Non-pigmented ciliary epithelial cell (primary cell): ENCODE measurements at places on chromosomes 11 and 22.
A peak's percentile ranks its signal among the peaks of the same experiment; 100 is the strongest.

GRCh38 chr22:48807155-48807554, 1020.5 kb downstream of the BRD1 start:
- no peak for DNase-seq

GRCh38 chr11:69319255-69320106, 25.5 kb downstream of the MYEOV start:
- no peak for DNase-seq

DNA sequence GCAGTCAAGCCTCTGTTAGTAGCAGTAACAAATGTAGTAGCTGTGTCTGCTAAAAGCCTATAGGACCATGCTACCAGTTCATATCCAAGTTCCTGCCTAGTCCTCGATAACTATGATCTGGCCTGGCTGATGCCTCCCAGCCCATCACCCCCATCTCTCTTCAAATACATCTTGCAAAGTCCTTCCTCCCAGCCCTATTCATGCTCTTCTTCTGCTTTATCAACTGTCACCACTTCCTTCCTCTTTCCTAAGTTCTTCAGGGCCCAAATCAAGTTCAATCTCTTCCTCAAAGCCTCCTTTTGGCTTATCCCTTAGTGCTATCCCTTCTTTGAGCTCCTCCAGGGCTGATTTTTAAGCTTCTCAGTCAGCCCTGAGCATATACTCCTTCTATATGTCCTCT, 150.9 kb upstream of the THY1 start:
- DNase-seq, result no peak

DNA sequence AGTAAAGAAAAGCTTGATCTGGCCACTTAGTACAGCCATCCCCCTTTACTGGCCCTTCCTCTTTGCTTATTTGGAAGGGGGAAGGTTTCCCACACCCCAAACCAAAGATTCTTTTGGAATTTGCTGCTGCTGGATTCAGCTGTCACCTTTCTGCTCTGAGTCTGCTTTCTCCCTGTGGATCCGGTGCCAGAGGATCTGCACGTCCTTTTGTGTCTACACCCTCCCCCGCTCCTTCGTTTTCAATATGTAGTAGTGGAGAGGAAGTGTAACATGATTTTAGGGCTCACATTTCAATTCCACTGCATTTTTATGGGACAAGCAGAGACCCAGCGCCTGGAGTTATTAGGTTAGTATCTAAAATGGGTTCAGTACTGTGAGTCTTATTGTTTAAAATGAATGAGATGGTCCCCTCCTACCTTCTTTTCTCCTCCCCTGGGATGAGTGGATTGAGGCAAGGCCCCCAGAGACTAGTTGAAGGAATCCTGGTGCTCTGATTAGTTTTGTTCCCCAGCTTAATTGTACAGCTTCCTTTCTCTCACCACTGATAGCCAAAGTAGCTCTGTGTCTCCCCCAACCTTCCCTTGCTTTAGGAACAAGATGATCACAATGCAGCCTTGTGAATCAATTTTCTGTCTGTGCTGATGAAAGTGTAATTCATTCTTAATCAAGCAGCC, 30.5 kb upstream of the CABP7 start:
- DNase-seq, result no peak

DNA sequence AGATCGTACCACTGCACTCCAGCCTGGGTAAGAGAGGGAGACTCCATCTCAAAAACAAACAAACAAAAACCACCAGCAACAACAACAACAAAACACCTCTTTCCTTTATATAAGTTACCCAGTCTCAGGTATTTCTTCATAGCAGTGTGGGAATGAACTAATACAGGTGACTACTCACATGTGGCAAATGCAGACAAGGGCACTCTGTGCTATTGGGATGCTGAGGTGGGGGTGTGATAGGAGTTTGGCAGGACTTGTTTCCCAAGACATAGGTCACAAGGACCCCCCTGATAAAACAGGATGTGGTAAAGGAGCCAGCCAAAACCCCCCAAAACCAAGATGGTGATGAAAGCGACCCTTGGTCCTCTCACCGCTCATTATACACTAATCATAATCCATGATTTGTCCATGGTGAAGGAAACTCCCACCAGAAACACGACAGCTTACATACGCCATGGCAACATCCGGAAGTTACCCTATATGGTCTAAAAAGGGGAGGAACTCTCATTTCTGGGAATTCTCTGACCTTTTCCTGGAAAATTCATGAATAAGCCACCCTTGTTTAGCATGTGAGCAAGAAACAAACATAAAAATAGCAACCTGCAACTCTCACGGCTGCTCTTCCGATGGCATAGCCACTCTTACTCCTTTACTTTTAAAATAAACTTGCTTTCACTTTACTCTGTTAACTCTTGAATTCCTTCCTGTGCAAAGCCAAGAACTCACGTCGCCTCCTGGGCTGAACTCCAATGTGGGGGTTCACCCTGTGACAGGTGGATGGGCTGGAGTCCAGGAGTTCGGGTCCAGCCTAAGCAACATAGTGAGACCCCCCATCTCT, 18.8 kb upstream of the INCENP start:
- DNase-seq, result no peak

- DNase-seq, result no peak
Measured at GRCh38 chr11:130431331-130431773, 2.9 kb upstream of the ADAMTS8 start.

DNA sequence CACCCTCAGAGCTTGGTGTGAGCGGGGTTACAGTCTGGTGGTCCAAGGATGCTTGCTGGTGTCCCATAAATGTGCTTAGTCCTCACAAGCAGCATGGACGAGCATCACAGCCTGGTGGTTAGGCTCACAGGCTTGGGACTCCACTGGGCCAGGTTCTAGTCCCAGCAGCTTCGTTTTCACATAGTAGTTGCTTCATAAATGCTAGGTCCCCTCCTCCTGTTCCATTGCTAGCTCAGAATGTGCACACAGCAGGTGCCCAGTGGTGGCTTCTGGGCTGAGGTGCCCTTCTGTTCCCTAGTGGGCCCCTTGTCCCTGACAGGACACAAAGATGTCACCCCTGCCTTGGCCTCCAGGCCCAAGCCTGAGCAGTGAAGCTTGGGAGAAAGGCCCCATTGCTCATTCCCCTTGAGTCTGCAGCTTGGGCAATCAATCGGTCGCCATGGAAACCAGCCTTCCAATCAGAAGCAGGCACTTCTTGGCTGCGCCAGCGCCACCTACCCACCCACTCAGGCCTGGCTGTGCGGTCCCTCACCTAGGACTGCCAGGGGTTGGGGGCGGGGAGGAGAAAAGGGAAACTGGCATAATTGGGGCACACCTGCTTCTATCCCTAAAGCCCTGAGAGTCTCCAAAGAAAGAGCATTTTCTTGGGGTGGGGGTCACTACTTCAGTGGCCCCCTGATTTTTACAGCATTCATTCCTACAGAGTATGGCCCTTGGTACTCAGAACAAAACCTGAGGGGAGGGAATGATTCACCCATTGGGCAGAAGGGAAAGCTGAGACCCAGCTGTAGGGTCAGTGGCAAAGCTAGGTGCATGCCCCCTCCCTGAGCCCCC, 48.1 kb downstream of the CYTH4 start:
- DNase-seq, result peak; percentile 63

- no peak for DNase-seq
Measured at GRCh38 chr22:50677493-50678217, 5.0 kb downstream of the SHANK3 start.

GRCh38 chr22:23205339-23206049, 25.2 kb downstream of the BCR start:
- DNase-seq, result no peak

DNA sequence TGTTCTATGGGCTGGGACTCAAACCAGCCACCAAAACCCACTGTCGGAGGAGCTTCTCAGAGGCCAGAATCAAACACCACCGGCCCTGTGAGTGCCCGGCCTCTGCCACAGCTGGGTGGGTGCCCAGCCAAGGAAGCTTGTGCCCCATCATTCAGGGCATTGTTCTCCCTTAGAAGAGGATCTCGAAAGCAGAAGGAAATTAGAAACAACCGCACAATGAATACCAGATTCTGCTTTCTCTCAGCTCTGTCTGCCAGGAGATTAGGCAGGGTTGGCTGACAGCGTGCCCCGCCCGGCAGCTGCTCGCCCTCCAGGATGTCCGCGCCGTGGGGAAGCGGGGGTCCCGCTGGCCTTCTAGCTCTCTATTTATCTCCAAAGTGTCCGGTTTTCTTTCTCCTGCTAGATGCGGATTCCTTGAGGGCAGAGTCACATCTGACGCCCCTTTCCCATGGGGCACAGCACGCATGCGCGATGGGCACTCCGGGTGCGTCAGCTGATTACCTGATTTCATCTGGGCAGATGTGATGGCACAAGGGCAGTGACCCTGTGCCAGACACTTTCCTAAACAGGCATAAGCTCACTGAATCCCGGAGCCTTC, 25.5 kb downstream of the SCGB1A1 start:
- no peak for DNase-seq

DNA sequence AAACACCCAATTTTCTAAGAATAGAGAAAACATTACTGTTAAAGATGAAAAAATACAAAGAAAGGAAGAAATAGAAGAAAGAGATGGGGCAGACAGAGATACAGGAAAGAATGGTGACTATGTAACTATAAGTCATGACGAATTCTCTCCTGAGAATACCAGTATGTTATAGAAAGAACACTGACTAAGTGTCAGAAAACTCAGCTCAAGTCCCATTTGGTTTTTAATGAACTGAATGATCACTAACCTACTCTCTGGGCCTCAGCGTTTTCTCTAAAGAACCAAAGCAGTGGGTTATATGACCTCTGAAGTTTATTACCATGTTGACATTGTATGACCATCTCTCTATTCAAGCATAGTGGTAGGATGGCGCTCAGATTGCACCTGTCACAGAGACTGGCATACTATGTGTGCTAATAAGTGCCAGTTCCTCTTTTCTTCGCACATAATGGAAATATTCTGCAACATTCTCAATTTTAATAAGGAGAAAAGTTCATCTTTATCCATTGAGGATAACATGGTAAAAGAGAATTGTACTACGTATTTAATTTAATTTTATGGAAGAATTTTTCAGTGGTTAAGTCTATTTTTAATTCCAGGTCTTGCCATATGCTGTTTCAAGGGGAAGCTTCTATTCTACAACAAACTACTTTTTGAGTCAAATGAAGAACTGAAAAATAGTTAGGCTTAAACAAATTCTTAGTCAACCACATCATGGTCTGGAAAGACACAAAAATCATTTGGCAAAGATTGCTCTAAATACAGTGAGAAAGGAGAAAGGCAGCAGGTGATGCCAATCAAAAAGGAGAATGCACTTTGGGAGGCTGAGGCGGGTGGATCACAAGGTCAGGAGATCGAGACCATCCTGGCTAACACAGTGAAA, 25.0 kb upstream of the EED start:
- no peak for DNase-seq

- DNase-seq, result no peak
Measured at GRCh38 chr11:122850076-122850631, 11.9 kb downstream of the CRTAM start.

DNA sequence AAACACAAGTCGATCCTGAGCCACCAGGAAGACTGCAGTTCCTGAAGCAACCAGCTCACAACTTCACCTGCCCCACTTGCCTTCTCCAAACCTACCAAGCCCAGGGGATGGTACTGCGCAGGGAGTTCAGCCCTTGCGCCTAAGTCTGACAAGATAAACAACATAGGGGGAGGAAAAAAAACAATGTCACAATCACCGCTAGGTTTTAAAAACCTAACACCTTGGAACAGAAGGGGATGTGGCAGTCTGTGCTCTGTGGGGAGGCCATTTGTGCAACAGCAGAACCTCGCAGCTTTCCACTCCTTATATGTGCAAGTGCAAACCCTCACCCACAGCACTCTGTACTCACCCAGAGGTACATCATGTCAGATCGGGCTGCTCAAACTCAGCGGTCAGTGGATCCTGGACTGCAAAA, 134.2 kb downstream of the RBFOX2 start:
- no peak for DNase-seq

DNA sequence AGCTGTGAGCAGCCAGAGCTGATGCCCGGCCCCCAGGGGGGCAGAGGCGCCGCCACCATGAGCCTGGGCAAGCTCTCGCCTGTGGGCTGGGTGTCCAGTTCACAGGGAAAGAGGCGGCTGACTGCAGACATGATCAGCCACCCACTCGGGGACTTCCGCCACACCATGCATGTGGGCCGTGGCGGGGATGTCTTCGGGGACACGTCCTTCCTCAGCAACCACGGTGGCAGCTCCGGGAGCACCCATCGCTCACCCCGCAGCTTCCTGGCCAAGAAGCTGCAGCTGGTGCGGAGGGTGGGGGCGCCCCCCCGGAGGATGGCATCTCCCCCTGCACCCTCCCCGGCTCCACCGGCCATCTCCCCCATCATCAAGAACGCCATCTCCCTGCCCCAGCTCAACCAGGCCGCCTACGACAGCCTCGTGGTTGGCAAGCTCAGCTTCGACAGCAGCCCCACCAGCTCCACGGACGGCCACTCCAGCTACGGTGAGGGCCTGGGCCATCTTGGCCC, 6.1 kb downstream of the CDC42EP1 start:
- no peak for DNase-seq

DNA sequence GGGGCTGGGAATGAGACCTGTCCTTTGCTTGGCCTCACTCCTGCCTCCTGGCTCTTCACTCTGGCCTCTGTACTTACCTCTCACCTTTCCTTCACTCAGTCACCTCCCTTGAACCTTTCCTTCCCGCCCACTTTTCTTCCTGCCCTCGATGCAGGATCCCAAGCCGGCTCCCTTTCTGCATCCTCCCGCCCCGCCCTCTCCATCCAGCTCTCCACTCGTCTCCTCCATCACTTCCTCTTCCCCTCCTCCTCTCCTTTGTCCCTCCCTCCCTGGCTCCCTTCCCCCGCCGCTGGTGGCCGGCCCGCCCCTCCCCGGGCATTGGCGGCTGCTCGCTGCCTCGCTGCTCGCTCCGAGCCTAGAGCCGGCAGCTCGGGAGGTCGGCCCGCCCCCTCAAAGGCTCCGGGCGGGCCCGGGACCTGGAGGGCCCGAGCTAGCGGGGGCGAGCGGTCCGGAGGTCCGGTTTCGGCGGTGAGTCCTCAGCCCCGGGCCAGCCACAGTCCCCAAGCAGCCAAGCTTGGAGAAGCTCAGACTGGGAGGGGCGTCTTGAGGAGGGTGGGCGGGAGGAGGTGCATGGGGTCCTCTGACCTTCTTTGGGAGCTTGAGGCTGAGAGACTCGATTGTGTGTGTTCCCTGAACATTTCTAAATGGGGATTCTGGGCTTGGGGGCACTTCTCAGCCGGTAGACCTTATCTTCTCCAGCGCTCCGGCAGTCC, 13.8 kb downstream of the PHLDB1 start:
- no peak for DNase-seq

- no peak for DNase-seq
Measured at GRCh38 chr11:12544986-12545775, 129.0 kb upstream of the TEAD1 start.

DNA sequence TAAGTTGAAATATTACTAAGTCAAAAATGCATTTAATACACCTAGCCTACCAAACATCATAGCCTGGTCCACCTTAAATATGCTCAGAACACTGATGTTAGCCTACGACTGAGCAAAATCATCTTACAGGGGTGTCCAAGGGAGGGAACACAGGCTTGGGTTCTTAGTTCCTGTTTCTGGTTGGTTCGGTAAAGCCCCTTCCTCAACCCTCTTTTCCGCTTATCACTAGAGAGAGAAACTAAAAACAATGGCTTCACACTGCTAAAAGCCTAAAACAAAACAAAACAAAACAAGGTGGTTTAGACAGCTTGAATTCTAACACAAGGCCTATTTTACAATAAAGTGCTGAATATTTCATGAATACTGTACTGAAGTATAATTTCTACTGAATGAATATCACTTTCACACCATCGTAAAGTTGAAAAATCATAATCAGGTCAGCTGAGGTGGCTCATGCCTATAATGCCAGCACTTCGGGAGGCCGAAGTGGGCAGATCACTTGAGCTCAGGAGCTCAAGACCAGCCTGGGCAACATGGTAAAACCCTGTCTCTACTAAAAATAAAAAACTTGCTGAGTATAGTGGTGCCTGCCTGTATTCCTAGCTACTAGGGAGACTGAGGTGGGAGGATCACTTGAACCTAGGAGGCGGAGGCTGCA, 118.0 kb downstream of the SIK3 start:
- DNase-seq, result no peak

- DNase-seq, result no peak
Measured at GRCh38 chr11:83659466-83659865, 373.3 kb upstream of the CCDC90B start.
